ENCODE measurements at places on chromosomes 1 and 21. TPM values are rescaled to one million over a fixed set of nuclear protein-coding genes. Genes with fewer than 3 reads are reported as not detected.

The WDR3 gene
- 30.0 TPM for total RNA-seq

The GSTM3 gene
- total RNA-seq: 50.7 TPM

The TMPRSS15 gene
- not detected for total RNA-seq

The SHISA4 gene
- total RNA-seq: 35.5 TPM

The ZBED6 gene
- 6.1 TPM for total RNA-seq

The NBPF4 gene
- total RNA-seq: not detected

The SPATA17 gene
- 0.18 TPM for total RNA-seq

The OR13G1 gene
- total RNA-seq: not detected

The LCE1E gene
- not detected for total RNA-seq

The TNFRSF8 gene
- 4.0 TPM for total RNA-seq

The MAP10 gene
- 1.2 TPM for total RNA-seq

The GBP1 gene
- 31.4 TPM for total RNA-seq

The AMY1B gene
- total RNA-seq: not detected

The RWDD3 gene
- total RNA-seq: 11.5 TPM

The AMY1C gene
- not detected for total RNA-seq

The RIIAD1 gene
- not detected for total RNA-seq

The LZIC gene
- total RNA-seq: 18.8 TPM

The CTNNBIP1 gene
- total RNA-seq: 12.7 TPM

The DNM3 gene
- total RNA-seq: not detected

The RHCE gene
- 0.53 TPM for total RNA-seq

The PGLYRP4 gene
- total RNA-seq: not detected

The FCER1G gene
- not detected for total RNA-seq

The LGR6 gene
- total RNA-seq: not detected
